ENCODE measurements at places on chromosomes 3 and 15. TPM values are rescaled to one million over a fixed set of nuclear protein-coding genes. Genes with fewer than 3 reads are reported as not detected.

DNA sequence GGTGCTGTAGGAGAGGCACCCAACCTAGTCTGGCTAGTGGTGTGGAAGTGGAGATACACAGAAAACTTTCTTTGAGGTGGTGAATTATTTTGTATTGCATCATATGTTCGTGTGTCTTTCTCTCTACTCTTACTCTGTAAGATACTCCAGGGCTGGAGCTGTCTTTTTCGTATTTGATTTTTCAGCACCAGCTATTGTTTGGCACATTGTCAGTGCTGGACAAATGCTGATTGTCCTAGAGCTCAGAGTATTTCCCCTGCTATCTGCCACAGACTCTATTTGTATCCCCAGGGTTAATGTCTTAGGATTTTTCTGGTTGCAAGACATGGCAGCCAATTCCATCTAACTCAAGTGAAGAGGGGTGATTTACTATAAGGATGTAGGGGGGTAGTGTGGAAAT lies 110.5 kb downstream of the SAMMSON start:
- H3K4me1 ChIP-seq = no peaks in the 10 kb centered on the region
- no peaks in the 10 kb centered on the region for H3K27me3 ChIP-seq
- no peaks in the 10 kb centered on the region for H3K36me3 ChIP-seq
- H3K27ac ChIP-seq = no peak overlapping the region

DNA sequence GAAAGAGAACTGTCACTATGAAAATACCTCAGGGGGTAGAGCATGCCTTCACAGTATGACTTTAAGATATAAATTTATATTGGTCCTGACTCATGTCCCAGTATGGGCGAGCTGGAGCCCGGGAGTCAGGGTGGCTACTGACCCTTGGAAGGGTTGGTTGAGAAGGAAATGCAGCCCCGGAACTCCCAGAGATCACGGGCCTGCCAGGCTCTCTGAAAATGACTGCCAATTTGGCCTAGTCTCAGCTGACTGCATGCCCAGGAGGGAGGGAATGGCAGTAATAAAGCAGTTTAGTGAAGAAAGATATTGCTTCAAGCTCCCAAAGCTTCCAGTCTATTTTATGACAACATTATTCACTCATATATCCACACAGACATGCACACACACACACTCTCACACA lies 299.0 kb downstream of the NR2F2 start:
- H3K4me3 ChIP-seq = no peak overlapping the region
- H3K27me3 ChIP-seq = no peaks in the 10 kb centered on the region
- no peak for DNase-seq
- no peaks in the 10 kb centered on the region for H3K36me3 ChIP-seq
- H3K4me1 ChIP-seq = no peaks in the 10 kb centered on the region

Gene RAB6B
- total RNA-seq = 1.8 TPM

GRCh38 chr3:139552632-139553365 lies 13.3 kb upstream of the RBP1 start:
- DNase-seq = no peak
- no peak overlapping the region for H3K4me3 ChIP-seq
- no peak overlapping the region for H3K27ac ChIP-seq
- H3K27me3 ChIP-seq = no peaks in the 10 kb centered on the region
- H3K4me1 ChIP-seq = no peaks in the 10 kb centered on the region

GRCh38 chr3:65277798-65278197 lies 590.0 kb upstream of the ADAMTS9 start:
- no peak overlapping the region for H3K4me3 ChIP-seq
- no peak for DNase-seq
- no peaks in the 10 kb centered on the region for H3K27me3 ChIP-seq
- H3K36me3 ChIP-seq = no peaks in the 10 kb centered on the region
- no peak overlapping the region for H3K27ac ChIP-seq
- H3K4me1 ChIP-seq = no peaks in the 10 kb centered on the region

DNA sequence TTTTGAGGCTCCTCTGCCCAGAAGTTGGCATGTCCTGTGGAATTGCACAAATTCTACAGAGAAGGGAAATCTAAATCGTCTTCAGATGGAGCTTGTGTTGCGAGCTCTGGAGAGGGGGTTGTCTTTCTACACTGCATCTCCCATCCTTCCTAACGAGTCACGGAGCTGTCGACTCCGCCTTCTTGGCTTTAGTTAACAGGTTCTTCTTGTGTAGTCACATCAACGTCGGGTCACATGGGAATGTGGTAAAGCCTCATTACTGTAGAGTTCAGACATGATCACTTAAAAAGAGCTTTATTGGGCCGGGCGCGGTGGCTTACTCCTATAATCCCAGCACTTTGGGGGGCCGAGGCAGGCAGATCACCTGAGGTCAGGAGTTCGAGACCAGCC lies 60.0 kb downstream of the DNASE1L3 start:
- no peak overlapping the region for H3K27ac ChIP-seq
- H3K4me1 ChIP-seq = no peaks in the 10 kb centered on the region
- H3K27me3 ChIP-seq = no peaks in the 10 kb centered on the region
- peaks cover 7% of the 10 kb centered on the region for H3K36me3 ChIP-seq
- H3K4me3 ChIP-seq = no peak overlapping the region

DNA sequence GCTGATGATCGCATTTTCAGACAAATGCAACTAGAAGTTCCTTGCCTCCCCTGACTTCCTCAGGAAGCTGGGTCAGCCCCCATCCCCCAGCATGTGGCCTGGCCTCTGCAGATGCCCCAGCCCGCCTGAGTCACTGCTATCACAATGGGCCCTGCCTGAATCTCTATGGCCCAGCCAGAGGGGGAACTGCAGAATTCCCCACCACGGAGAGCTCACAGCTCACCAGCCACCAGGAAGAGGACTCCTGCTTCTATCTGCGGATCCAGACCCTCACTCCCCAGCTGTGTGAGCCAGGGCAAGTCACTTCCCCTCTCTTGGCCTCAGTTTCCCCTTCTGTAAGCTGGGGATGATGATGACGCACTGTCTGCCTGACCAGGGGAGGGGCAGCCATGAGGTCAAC lies 6.9 kb downstream of the PLXND1 start:
- peaks cover 21% of the 10 kb centered on the region for H3K4me1 ChIP-seq
- no peaks in the 10 kb centered on the region for H3K36me3 ChIP-seq
- H3K4me3 ChIP-seq = no peak overlapping the region
- H3K27me3 ChIP-seq = no peaks in the 10 kb centered on the region
- no peak for DNase-seq

DNA sequence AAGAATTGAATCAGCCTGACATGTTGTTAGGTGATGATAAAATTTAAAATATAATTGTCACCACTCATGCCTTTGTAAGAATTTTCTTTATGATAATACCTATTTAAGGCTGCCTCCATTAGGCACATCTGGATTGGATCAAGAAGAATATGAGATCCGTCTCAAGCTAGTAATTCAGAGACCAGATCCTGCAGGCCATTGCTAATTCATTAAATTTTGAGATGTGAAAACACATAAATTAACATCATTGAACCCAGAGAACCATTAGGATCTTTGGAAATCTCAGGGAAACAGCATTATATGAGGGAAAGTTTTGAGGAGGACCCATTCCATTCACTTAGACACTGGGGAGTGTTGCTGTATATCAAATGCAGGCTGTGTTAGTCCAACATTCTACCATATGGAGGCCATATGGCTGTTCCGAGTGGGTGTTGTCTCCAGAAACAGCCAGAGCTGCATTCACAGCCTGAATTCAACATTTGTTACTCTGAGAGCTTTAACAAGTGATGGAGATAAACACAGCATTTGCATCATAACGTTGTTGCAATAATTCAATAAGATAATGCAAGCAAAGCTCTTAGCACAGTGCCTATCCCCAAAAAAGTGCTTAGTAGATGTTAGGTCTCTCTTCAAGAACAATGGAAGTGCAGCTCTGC lies 67.4 kb downstream of the DTWD1 start:
- no peak for DNase-seq
- no peaks in the 10 kb centered on the region for H3K27me3 ChIP-seq
- no peaks in the 10 kb centered on the region for H3K4me1 ChIP-seq
- no peak overlapping the region for H3K27ac ChIP-seq
- no peaks in the 10 kb centered on the region for H3K36me3 ChIP-seq

- H3K36me3 ChIP-seq = no peaks in the 10 kb centered on the region
- no peak overlapping the region for H3K4me3 ChIP-seq
- no peaks in the 10 kb centered on the region for H3K4me1 ChIP-seq
- no peak for DNase-seq
Observed at GRCh38 chr3:70108546-70108945, 109.0 kb downstream of the SAMMSON start.

DNA sequence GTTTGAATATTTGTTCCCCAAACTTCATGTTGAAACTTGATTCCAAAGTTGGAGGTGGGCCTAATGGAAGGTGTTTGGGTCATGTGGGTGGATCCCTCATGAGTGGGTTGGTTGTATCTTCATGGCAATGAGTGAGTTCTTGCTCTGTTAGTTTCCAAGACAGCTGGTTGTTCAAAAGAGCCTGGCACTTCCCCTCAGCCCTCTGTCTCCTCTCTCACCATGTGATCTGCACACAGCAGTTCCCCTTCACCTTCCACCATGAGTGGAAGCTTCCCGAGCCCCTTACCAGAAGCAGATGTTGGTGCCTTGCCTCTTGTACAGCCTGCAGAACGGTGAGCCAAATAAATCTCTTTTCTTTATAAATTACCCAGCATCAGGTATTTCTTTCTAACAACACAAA lies 327.1 kb upstream of the SLCO3A1 start:
- no peaks in the 10 kb centered on the region for H3K36me3 ChIP-seq
- H3K4me1 ChIP-seq = peaks cover 40% of the 10 kb centered on the region
- no peak overlapping the region for H3K4me3 ChIP-seq
- DNase-seq = no peak

Gene C2CD4A
- total RNA-seq = 0.11 TPM

DNA sequence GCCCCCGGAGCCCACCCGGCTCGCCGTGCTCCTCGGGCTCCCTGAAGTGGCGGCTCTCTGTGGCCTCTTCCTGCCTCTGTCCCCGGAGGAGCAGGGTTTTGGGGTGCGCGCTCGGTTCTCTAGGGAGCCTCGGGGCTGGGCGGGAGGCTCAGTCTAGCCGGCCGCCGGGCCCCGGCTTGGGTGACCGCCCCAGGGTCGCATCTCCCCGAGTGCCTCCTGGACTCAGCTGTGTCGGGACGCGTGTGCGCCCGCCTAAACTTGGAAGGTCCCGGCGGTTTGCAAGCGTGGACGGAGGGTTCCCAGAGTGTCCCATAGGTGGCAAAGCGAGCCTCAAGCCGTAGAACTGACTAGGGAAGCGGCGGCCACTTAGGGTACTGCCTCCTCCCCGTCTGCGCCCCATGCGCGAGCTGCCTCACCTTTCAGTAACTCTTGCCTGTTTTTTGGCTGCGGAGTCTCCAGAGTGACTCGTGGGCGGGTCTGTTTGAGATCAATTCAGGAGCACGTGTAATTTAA lies 601 bp downstream of the ACTL6A start:
- H3K4me3 ChIP-seq = peak overlapping the region; percentile 67
- H3K36me3 ChIP-seq = no peaks in the 10 kb centered on the region
- H3K27me3 ChIP-seq = no peaks in the 10 kb centered on the region
- peak; percentile 58 for DNase-seq

DNA sequence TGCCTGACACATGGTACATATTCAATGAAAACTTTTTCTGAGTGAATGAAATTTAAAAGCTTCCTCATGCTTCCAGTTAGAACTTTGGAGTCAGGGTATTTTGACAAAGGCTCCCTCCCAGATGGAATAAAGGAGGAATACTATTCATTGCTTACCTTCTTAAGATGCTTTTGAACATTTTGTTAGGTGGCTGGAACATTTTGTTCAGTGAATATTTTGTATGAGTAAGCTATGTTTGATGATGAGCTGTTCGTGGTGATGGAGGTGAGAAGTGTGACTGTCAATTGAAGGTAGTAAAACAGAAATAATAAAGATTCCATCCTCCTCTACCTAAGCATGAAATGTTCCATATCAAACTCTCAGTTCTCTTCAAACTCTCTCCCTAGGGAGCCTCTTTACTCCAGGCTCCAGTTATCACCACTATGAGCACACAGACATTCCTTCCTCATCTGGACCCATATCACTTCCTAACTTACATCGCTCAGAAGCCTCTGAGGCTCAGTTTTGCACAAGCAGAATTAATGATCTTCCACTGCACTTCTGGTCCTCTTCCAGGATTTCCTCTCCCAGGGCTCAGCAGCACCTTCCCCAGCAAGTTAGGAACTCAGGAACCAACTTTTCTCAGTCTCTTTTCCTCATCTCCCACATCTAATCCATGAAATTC lies 2.5 kb upstream of the AQP9 start:
- H3K4me3 ChIP-seq = no peak overlapping the region
- no peaks in the 10 kb centered on the region for H3K27me3 ChIP-seq
- no peaks in the 10 kb centered on the region for H3K36me3 ChIP-seq
- no peak overlapping the region for H3K27ac ChIP-seq
- H3K4me1 ChIP-seq = no peaks in the 10 kb centered on the region

- H3K36me3 ChIP-seq = no peaks in the 10 kb centered on the region
- no peak overlapping the region for H3K4me3 ChIP-seq
- peaks cover 35% of the 10 kb centered on the region for H3K4me1 ChIP-seq
- no peak overlapping the region for H3K27ac ChIP-seq
- no peak for DNase-seq
- no peaks in the 10 kb centered on the region for H3K27me3 ChIP-seq
Observed at GRCh38 chr15:90586948-90587347, 57.2 kb downstream of the CRTC3 start.

Gene CCR5
- 6.8 TPM for total RNA-seq

DNA sequence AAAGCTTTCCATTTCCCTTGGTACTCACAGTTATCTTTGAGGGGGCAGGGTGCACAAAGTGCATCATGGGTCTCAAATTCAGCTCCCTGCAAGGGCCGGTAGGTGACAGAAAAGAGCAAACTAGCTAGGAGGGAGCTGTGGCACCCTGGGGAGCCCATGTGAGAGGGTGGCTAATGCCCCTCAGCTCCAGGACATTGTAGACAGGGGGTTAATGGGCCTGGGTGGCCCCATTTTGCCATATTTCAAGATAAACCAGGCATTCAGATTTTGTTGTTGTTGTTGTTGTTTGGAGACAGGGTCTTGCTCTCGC lies 3.7 kb upstream of the SLC6A6 start:
- H3K27ac ChIP-seq = no peak overlapping the region
- peaks cover 21% of the 10 kb centered on the region for H3K4me1 ChIP-seq
- no peaks in the 10 kb centered on the region for H3K27me3 ChIP-seq
- no peak overlapping the region for H3K4me3 ChIP-seq
- no peaks in the 10 kb centered on the region for H3K36me3 ChIP-seq

GRCh38 chr3:49616061-49616460 lies 58.1 kb upstream of the APEH start:
- H3K27ac ChIP-seq = no peak overlapping the region
- H3K4me3 ChIP-seq = no peak overlapping the region
- H3K36me3 ChIP-seq = no peaks in the 10 kb centered on the region

- H3K4me1 ChIP-seq = no peaks in the 10 kb centered on the region
- no peaks in the 10 kb centered on the region for H3K27me3 ChIP-seq
- H3K36me3 ChIP-seq = no peaks in the 10 kb centered on the region
- no peak overlapping the region for H3K4me3 ChIP-seq
Observed at GRCh38 chr3:113261063-113261625, 49.8 kb downstream of the BOC start.

DNA sequence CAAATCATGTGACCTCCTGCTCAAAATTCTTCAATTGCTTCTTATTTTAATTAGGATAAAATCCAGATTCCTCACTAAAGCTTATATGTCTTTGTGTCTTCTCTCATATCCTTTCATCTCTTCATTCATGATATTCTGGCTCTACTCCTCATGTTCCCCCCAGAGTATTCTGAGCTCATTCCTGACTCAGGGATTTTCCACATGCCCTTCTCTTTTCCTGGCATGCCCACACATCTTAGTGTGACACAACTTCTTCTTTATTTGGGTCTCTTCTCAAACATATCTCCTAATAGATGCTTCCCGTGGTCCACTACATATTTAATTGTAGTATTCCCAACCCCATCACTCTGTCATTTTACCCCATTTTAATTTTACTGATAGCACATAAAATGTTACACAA lies 15.2 kb upstream of the MBNL1 start:
- H3K4me3 ChIP-seq = no peak overlapping the region
- no peak for DNase-seq
- peak overlapping the region; percentile 14 for H3K27ac ChIP-seq
- no peaks in the 10 kb centered on the region for H3K27me3 ChIP-seq
- H3K4me1 ChIP-seq = peaks cover 77% of the 10 kb centered on the region

Gene ASB14
- not detected for total RNA-seq

Gene TMEM158
- not detected for total RNA-seq

Gene CKMT1B
- not detected for total RNA-seq

Data from CD4-positive, alpha-beta memory T cell (primary cell).